Stimulated activated CD8-positive, alpha-beta memory T cell treated with anti-CD3 and anti-CD28 coated beads, Interleukin-15, amount 100 ng/mL, for 4 hours (primary cell): ENCODE measurements at places on chromosomes 6 and 20.

DNA sequence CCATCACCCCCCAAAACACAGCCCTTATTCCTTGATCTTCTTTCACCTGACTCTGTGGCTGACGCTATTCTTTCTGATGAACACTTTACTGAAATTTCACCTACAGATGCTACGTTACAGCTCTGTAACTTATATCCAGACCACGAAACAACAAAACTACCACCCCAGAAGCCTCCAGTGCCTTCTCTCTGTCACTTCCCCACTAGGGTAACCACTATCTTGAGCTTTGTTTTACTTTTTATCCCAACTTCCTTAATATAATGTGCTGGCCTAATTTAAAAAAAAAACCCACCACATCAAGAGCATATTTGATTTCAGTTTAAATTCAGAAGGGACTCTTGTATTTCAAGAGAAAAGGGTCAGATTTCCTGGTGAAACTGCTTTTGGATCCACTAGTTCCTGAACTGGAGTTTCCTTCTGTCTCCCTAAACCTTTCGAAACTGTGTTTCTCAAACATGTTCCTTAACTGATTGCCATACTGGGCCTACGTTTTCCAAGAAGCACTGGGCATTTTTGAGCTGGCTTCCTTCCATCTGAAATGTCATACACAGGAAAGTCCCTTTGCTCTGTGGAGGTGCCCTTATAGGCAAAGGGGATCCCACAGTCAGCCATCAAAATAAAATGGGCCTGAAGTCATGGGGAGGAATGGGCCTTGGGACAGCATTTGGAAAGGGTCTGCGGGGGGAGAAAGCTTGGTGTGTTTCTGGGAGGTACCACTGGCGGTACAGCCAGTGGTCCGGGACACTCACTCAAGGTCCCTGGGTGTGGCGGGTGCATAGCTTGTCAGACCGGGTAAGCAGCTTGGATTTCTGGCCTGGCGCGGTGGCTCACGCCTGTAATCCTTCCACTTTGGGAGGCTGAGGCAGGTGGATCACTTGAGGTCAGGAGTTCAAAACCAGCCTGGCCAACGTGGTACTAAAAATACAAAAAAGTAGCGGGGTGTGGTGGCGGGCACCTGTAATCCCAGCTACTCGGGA is 25.8 kb upstream of the RTF2 start:
- DNase-seq, result no peak

DNA sequence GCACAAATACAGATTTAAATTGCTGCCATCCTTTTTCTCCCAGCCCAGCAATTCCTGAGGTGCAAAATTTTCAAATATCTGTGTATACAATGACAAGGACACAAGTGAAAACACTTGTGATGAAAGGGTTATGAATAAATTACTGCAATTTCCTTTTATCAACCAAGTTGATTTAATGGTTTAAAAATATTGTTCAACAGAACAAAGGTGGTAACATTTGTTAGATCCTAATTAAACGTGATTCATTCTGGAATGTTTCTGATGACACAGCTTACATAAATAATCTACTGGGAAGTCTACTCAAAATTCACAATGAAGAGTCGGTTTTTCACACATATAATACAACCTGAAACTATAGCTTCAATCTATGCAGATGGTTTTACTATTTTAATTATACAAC is 17.1 kb downstream of the B4GALT5 start:
- DNase-seq, result no peak

DNA sequence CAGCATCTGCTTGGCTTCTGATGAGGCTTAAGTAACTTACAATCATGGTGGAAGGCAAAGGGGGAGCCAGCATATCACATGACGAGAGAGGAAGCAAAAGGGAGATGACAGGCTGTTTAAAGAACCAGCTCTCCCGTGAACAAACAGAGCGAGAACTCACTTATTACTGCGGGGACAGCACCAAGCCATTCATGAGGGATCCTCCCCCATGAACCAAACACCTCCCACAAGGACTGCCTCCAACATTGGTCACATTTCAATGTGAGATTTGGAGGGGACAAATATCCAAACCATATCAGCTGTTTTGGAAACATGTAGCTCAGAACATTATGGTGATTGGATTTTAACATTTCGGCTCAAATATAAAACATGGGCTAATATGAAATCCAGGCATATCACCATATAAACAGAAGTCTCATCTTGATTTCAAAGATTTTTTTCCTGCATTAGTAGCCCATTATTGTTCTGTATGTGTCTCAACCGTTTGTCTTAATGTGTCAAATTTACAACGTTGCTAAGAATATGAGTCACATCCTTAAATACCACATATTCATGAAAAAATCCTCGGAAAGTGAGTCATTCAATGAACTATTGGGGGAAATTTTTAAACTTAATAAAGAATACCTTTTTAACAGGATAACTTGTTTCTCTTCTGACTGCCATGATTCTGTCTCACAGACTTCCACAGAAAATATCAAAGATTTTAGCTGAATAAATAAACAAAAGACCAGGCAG is 894.3 kb downstream of the TFAP2A start:
- no peak for DNase-seq

DNA sequence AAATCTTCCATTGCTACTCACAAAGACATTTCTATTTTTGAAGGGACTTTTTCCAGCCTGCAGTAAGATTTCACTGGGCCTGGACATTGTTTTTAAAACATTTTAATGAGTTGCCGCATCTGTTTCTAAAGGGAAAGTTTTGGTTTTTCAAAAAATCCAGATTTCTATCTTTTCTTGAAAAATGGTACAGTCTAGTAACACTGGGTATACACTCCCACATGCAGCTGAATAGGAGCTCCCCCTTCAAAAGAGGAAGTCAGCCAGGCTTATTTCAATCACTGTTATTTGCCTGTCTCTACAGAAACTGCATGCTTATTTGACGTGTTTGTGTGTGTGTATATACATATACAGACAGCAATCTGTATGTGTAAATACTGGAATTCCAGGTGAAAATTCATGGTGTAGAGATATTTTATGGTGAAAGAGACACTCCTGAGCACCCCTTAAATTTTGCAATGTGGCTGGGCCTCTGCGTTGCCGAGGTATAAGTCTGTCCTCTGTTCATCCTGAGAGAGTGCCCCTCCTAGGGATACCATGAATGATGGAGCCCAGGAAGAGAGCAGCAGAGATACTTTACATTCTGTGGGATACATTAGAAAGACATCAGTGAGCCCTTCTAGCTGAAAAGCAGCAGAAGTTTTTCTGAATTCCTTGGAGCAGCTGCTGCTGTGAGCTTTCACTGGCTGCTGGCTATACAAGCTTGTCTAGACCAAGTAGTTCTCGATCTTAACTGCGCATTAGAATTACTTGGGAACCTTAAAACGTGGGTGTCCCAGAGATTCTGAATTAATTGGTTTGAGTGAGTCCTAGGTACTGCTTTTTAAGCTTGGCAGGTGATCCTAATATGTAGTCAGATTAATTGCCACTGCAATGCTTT is 12.0 kb upstream of the ABRACL start:
- DNase-seq, result no peak

DNA sequence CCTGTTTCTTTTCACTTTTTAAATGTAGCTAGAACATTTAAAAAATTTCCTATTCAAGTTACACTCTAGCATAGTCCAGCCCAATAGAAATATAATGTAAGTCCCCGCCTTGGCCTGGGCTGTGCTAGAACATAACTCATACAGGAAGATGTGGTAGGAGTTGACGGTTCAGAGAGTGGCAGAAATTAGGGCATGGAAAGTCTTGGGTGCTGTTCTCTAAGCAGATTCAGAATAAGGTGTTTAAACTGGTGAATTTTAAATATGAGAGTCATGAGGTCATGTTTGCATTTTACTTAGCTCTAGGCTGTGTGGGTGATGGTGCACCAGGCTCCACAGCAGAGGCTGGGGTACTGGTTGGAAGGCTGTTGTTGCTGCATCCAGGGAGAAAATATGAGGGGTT is 256.5 kb downstream of the FARS2 start:
- DNase-seq, result no peak

DNA sequence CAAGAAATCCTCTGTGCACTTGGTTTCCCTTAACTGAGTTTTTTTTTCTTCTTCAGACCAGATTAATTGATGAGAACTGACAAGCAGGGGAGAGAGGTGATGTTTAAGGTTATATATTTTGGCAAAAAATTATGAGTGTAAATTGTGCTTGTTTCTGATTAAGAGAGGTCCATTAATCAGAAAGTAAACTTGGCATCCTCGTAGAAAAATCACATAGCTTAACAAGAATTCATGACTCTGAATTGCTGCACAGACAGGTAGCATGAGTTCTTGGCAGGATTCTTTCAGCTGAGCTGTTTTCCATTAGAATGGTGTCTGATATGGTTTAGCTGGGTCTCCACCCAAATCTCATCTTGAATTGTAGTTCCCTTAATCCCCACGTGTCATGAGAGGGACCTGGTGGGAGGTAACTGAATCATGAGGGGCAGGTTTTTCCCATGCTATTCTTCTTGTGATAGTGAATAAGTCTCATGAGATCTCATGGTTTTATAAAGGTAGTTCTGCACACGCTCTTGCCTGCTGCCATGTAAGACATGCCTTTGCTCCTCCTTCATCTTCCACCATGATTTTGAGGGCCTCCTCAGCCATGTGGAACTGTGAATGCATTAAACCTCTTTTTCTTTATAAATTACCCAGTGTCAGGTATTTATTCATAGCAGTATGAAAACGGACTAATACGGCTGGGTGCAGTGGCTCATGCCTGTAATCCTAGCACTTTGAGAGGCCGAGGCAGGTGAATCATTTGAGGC is 34.2 kb upstream of the DDR1 start:
- DNase-seq, result no peak

DNA sequence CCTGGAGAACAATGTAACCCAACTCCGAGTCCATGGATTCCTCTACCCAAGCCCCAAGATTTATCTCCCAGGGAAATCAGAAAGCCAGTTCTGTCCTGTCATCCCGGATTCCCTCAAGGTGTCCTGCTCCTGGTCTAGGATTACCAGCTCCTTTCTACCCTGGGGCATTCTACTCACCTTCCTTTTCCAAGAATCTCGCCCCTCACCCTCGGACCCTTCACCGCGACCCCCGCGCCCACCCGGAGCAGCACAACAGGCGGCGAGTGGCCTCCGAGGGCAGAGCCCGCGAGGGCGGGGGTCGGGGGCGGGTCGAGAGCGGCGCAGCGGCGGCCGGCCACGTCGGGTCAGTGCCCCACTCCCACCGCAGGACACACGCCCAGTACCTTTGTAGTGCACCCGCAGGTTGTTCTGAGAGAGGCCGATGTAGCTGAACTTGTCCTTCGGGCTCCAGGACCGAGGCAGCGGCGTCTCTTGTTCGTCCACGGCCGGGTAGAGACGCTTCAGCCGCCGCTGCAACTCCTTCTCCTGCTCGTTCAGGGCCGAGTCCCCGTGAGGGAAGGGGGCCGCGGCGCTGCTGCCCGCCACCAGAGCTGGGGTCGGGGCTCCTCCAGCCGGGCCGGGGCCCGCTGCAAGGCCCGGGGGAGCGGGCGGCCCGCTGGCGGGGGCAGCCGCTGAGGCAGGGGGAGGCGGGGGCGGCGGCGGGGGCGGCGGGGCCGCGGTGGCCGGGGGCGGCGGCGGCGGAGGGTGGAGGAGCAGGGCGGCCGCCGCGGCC is 897 bp downstream of the RANBP9 start:
- no peak for DNase-seq

- no peak for DNase-seq
These were observed 36.5 kb upstream of the STK35 start for GRCh38 chr20:2065099-2065498.

GRCh38 chr20:37072293-37073196 is 23.3 kb downstream of the RBL1 start:
- no peak for DNase-seq

DNA sequence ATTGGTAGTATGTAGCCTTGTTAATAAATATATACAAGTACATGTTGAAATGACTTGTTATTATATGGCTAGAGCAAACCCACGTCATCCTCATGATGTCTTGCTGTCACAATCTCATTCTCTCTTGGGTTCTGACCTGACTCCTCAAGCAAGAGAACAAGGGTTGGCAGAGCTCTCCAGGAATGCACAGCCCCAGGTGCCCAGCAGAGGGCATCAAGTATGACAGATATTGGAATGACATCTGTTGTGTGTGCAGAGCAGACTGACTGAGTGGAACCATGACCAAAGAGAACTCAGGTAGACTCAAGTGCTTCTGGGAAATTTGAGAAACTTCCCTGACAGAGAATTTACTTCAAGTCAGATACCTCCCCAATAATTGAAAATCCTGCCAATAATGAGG is 90.6 kb downstream of the PAX1 start:
- no peak for DNase-seq

DNA sequence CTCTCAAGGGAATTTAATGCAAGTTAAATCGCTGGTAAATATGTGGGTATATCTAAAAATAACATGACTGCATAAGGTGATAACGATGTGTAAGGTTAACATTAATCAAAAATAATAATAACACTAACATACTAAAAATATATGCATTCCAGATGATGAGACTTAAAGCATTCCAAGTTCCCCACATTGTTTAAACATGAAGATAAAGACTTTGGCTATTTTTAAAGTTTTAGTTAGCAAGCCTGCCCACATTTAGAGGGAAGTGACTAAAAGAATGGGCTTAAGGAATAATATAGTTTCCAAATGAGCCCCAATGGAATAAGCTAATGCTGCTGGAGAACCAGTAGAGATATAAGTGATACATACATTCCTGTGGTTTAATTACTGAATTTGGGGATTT is 941.3 kb downstream of the TBC1D32 start:
- DNase-seq, result no peak

- no peak for DNase-seq
These were observed 423.1 kb downstream of the MAFB start for GRCh38 chr20:40265825-40266533.

GRCh38 chr20:16556301-16556700 is 16.9 kb downstream of the KIF16B start:
- DNase-seq, result no peak

DNA sequence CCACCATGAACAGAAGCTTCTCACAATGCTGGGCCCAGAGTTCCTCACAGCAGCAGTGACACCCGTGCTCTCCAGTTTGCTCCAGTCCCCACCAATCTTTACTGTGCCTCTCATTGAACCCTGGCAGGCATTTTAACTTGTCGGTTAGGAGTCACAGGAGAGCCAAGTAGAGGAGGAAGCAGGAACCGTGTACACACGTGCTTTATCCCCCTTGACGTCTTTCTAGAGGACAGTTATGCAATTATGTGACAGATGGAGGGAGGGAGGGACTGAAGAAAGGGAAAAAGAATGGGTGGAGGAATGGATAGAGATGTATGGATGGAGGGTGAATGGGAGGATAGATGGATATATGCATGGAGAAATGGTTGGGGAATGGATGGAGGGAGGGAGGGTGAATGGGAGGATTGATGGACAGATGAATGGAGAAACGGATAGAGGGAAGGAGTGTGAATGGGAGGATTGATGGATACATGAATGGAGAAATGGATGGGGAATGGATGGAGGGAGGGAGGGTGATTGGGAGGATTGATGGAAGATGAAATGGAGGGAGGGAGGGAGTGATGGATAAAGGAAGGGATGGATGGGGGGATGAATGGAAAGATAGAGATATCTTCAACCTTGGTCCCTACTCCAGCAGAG is 26.0 kb downstream of the RBM38 start:
- no peak for DNase-seq

- no peak for DNase-seq
These were observed 40.3 kb upstream of the PDE7B start for GRCh38 chr6:135811170-135811569.
